Breast epithelium (tissue), 4 donors: ENCODE measurements at places on chromosomes 4 and X.
A peak's percentile ranks its signal among the peaks of the same experiment; 100 is the strongest.

- DNase-seq = no peak
Observed at GRCh38 chr4:188682321-188682720, 543.1 kb downstream of the TRIML1 start.

DNA sequence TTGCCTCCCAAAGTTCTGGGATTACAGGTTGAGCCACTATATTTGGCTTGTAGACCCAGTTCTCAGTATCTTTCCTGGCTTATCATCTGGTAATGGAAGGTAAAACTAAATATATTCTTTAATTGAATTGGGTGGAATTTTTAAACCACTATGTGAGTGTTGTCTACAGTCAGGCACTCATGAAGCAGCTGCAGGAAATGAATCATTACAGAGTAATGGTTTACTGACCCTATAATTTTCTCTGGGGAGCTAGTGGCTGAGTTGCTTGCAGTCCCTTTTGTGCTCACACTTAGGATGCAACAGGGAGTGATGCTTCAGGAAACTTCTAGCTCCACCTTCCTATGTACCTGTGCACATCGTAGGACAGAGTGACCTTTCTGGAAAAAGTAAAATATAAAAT lies 4.1 kb upstream of the UGT2B7 start:
- no peak for DNase-seq

- no peak for DNase-seq
Observed at GRCh38 chr4:165394275-165394674, 15.5 kb downstream of the CPE start.

- DNase-seq = no peak
Observed at GRCh38 chr4:61507091-61507490, 307.0 kb downstream of the ADGRL3 start.

DNA sequence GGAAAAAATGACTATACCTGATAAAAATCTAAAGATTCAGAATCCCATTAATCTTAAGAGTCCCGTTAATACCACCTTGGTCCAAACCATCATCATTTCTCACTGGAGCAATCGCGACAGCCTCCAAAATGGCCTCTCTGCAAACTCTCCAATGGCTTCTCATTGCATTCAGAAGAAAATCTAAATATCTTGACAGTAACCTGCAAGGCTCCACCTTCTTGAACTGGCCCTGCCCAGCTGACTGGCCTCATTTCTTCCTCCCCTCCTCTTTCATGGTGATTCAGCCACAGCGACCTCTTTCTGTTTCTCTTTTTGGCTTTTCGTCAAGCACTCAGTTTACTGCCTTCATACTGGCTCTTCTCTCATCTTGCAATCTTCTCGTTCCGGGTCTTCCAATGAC lies 56.2 kb upstream of the GPRIN3 start:
- DNase-seq = no peak

DNA sequence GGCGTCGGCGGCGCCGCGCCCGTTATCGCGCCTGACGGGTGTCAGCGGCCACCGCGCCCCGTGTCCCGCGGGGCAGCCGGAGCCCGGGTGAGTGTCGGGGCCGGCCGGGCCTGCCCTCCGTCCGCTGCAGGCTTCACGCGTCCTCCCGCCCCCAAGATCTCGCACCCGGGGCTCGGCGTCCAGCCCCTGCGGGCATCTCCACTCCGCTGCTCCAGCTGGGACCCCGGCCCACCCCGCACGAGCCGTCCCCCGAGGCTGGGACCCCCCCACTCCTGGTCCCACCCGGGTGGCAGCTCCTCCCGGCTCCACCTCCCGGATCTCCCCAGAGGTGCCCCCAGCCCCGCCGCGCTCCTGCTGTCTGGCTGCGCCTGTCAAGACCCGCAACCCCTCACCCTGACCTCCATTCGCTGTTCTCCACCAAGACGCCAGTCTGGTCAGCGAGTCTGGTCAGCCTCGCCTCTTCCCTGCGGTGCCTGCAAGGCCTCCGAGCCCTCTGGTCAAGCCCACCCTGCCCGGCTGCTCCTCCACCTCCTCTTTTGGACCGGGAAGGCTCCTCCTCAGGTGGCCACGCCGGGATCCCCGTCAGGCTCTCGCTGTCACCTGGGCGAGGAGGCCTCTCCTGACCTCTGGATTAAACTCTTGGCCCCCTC lies 66.0 kb upstream of the NKX1-1 start:
- DNase-seq = no peak

DNA sequence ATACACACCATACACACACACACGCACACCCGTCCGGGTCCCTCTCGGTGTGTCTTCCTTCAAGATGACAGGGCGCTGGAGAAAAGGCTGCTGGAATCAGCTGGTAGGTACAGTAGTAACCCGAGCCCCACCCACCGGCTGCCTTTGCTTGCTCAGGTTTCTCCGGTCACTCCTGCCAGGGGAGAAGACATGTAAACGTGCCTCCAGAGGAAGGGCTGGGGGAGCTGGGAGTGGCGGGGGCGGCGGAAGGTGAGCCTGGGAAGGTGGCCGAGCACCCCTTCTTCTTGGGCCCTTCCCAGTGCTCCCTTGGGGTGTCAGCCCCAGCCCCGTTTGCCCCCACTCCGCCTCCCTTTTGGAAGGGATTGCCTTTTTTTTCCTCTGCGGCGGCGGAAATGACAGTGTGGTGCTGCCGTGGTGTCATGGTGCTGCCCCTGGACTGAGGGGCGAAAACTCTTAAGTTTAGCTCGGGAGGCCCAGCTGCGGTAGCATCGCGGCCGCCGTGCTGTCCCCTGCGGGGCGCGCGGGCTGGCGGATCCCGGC lies at the start of gene MID2:
TSS of gene MID2 (plus strand) at position 169 of the 540 bp plus-strand sequence. CDS start 561 bp downstream, outside the sequence.
- peak; percentile 63 for DNase-seq

DNA sequence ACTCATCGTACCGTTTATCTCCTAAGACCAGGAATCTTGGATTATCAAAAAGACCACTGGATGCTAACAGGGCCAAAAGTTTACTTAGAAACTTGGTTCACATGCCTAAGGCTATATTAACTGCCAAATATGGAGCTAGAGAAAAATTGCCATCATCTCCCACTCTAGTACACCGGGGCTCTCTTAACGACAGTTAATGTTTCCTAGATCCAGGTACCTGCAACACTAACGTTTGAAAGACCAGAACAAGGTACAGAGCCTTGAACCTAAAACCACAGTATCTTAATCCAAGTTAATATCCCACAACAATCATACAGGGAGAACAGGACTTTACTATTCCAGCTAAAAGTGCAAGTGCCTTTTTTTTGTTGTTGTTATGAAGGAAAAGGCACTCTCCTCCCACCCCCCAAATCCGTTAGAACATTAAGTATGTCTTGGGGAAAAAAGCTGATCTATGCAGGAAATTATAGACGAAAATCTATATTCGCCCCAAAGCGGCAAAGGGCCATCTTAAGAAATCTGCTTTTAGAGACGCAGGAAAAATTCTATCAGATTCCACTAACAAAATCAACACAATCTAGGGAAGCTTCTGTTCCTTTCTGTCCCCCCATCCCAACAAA lies 1.3 kb downstream of the G3BP2 start:
- DNase-seq = no peak

GRCh38 chr4:55121246-55121645 lies 4.1 kb downstream of the KDR start:
- DNase-seq = no peak

DNA sequence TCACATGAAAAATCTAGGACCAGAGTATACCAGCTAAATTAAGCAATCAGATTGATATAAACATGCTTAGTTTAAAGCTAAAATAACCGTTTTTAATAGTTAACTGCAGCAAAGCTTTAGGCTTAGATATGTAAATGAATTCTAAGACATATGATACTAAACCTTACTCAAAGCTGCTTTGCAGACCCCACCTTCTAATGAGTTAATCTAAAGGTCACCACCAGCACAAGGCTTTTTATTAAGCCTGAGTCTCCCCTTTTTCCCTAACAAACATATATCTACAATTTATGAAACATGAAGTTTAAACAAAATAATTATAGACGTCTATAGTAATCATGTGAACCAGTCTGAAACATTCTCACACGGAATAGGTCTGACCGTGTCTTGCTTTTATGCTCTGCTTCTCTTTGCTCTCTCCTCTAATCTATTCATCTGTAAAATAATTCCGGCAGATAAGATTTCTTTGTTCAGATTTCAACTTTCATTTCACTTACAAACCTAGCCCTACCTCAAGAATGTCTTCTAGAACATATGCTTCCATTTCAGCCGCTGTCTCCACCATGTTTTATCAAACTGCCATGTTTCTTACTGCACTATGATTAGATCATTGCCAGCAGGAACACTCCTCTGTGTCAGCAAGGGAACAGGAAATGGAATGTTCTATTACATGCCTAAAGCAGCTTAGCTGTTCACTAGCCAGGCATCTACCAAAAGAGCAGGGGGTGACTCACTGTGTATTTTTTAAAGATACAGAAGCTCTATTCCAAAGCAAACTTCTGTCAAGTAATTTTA lies 35.9 kb downstream of the ANKRD17 start:
- peak; percentile 56 for DNase-seq

- DNase-seq = no peak
Observed at GRCh38 chr4:99413140-99413539, 22.0 kb downstream of the ADH7 start.

GRCh38 chr4:89446193-89446592 lies 138.6 kb upstream of the GPRIN3 start:
- no peak for DNase-seq

DNA sequence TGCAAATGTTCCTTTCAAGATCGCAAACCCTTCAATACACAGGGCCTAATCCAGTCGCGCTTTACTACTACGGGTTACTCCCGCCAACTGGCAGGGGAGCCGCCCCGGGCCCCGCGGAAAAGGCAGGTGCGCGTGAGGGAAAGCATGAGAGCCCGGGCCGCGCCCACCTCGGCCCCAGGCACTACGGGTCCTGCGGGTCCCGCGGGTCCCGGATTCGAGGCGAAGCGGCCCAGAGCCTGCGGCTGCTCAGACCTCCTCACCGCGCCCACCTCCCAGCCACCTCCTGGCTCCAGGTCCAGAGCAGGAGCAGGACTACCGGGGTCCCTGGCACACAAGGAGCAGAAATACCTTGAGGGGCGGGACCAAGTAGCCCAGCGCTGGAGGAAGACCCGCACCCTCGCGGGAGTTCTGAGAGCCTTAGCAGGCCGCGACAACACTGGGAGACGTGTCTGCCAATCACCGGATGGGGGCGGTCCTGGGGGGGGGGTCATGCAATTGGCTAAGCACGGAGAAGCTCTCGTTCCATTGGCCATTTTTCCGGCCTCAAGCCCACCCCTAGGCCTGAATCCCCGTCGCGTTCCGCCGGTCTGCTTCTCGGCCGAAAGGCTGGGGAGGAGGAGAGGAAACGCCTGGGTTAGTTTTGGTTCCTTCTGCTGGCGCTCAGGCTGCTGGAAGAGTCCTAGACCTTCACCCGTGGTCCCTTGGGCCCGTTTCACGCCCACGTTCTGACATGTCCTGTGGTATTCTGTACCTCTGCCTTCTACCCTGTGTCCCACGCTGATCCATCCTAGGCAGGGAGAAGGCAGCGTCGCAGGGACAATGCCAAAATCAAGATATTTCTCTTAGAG lies 29.0 kb downstream of the ERVMER34-1 start:
- peak; percentile 94 for DNase-seq

GRCh38 chrX:64975491-64975890 lies 759 bp downstream of the ZC4H2 start:
- no peak for DNase-seq

- DNase-seq = no peak
Observed at GRCh38 chr4:156766846-156767245, 204.8 kb downstream of the PDGFC start.

DNA sequence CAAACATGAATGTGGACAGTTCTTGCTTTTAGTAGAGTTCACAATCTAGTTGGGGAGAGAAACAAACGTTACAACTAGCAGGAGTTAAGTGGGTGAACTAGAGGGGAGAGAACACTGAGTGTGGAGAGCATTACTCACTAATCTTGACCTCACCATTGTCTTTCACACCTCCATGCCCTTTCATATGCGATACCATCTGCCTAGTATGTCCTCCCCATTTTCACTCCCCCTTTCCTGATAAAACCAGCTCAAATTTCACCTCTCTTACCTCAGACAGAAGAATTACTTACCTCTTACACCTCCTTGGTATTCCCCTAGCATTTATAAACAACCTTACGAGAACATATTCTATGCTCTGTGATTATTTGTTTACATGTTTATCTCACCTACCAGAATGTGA lies 53.6 kb downstream of the LAS1L start:
- no peak for DNase-seq

DNA sequence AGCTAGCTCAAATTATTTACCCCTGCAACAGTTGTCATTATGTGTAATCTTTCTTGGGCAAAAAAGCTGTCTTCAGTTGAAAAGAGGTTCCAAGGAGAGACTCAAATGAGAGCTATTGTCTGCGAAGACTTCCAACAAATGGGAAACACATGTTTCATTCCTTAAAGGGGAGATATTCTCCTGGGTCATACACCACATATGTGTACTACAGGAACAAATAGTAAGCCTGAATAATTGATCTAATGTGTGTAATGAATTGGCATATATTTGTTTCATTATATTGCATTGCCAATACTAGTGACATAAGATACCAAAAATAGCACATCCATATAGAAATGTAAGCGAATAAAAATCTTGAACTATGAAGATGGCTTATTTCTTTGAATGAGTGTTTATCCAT lies 950.9 kb upstream of the NDST4 start:
- no peak for DNase-seq

DNA sequence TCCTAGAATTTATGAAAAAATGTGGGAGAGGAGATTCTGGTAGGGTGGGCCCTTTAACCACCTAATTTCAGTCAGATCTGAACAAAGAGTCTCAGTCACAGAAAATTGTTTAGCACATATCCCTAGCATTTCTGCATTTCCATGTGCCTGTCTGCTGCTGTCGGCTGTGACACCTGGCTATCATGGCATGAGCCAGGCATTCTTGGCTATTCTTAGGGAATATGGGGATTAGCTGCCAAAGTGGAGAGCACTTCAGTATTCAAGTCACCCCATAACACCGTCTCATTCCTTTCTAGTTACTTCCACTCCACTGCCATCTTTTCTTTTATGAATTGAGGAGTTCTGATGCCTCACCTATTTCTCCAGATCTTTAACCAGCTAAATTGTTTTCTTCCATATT lies 211.5 kb downstream of the FRAS1 start:
- no peak for DNase-seq

DNA sequence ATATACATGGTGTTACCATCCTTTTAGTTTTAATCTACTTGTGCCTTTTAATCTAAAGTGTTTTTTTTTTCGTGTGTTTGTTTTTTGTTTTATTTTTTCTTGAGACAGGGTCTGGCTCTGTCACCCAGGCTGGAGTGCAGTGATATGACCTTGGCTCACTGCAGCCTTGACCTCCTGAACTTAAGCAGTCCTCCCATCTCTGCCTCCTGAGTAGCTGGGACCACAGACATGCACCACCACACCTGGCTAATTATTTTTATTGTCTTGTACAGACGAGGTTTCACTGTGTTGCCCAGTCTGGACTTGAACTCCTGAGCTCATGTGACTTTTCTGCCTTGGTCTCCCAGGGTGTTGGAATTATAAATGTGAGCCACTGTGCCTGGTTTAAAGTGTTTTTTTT lies 33.1 kb downstream of the BMP2K start:
- DNase-seq = no peak
